ENCODE measurements at places on chromosomes 12 and 14. TPM values are rescaled to one million over a fixed set of nuclear protein-coding genes. Genes with fewer than 3 reads are reported as not detected.

TEX52 gene
- total RNA-seq, result not detected

MYF6 gene
- not detected for total RNA-seq

COX8C gene
- total RNA-seq, result not detected

SNX6 gene
- total RNA-seq, result 75.9 TPM

ABHD12B gene
- not detected for total RNA-seq

IGFBP6 gene
- total RNA-seq, result 214 TPM

IGF1 gene
- not detected for total RNA-seq

CPNE6 gene
- total RNA-seq, result 0.14 TPM

CLEC4C gene
- total RNA-seq, result not detected

DICER1 gene
- 23.1 TPM for total RNA-seq

C12orf50 gene
- not detected for total RNA-seq

KRT71 gene
- total RNA-seq, result not detected

GPRC5D gene
- not detected for total RNA-seq

KLHL42 gene
- total RNA-seq, result 14.4 TPM

AVPR1A gene
- total RNA-seq, result 0.09 TPM

RHOJ gene
- total RNA-seq, result not detected

AKAP5 gene
- 0.41 TPM for total RNA-seq

FGD4 gene
- 30.4 TPM for total RNA-seq

SOAT2 gene
- 0.26 TPM for total RNA-seq

MUCL1 gene
- not detected for total RNA-seq

SLC25A21 gene
- total RNA-seq, result 0.53 TPM

GDF11 gene
- total RNA-seq, result 3.9 TPM

GDF3 gene
- not detected for total RNA-seq

RHNO1 gene
- total RNA-seq, result 55.9 TPM

TSPAN9 gene
- total RNA-seq, result 38.5 TPM

PHC1 gene
- total RNA-seq, result 10.9 TPM

ASIC1 gene
- total RNA-seq, result 4.2 TPM

Measured in A549 treated with dexamethasone at 1 μM for 4 hours (cell line).